Naive B cell (primary cell): ENCODE measurements at places on chromosomes 1 and 21. TPM values are rescaled to one million over a fixed set of nuclear protein-coding genes. Genes with fewer than 3 reads are reported as not detected.

Gene SLC37A1
- polyA plus RNA-seq, result 4.9 TPM

Gene WRAP73
- 23.4 TPM for polyA plus RNA-seq

DNA sequence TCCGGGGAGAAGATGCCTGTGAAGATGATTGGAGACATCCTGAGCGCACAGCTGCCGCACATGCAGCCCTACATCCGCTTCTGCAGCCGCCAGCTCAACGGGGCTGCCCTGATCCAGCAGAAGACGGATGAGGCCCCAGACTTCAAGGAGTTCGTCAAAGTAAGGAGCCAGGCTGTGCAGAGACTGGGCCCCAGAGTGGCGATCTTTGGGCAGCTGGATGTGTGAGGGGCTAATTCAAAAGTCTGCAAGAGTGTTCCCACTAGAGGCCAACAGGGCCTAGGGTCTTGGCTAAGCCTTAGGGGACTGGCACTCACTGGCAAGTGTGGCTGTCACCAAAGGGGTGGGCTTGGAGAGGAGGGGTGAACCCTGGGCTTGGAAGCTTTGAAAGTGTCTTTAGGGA is 50.4 kb downstream of the ATP5PO start:
- no peak overlapping the region for H3K4me3 ChIP-seq
- no peak for DNase-seq
- no peaks in the 10 kb centered on the region for H3K36me3 ChIP-seq
- H3K27ac ChIP-seq, result no peak overlapping the region
- H3K27me3 ChIP-seq, result no peaks in the 10 kb centered on the region

Gene S100A14
- polyA plus RNA-seq, result not detected

Gene HSD3B1
- polyA plus RNA-seq, result not detected

DNA sequence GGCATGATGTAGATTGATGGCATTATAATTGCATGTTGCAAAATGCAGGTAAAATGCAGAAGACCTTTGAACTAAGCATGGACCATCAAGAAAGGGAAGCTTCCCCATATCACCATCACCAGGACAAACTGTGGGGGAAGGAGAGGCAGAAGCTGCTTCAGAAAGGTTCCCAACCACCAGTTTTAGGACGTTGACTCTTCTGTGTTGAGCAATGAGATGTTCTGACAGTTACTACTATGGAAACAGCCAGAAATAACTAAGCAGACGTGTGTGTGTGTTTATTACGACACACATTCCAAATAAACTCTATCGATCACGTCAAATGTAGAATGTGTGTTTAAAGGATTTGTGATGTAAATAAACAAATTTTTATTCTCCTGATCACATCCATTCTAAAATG is 110.2 kb upstream of the PLD5 start:
- H3K27me3 ChIP-seq, result peaks cover 19% of the 10 kb centered on the region
- DNase-seq, result no peak
- H3K4me3 ChIP-seq, result no peak overlapping the region
- H3K36me3 ChIP-seq, result no peaks in the 10 kb centered on the region
- H3K4me1 ChIP-seq, result no peaks in the 10 kb centered on the region

Gene HRNR
- not detected for polyA plus RNA-seq

DNA sequence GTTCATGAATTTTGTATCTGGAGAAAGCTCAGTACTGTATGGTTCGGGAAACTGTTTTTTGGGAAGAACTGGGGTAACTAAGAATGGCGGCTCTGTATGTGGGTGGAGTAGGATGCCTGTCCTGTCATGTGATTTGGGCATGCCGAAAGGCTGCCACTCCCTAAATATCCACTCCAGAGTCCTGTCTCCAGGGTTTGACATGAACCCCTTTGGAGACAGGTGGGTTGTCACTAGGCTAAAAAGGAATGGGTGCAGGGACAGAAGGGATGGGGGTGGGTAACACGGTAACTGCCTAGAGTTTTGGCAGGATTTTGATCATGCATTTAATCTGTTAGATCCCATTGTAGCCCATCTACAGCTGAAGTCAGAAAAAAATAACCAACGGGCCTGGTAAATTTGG is 150.1 kb downstream of the KCNJ6 start:
- H3K27me3 ChIP-seq, result no peaks in the 10 kb centered on the region
- no peaks in the 10 kb centered on the region for H3K36me3 ChIP-seq
- no peak overlapping the region for H3K4me3 ChIP-seq
- H3K4me1 ChIP-seq, result no peaks in the 10 kb centered on the region

DNA sequence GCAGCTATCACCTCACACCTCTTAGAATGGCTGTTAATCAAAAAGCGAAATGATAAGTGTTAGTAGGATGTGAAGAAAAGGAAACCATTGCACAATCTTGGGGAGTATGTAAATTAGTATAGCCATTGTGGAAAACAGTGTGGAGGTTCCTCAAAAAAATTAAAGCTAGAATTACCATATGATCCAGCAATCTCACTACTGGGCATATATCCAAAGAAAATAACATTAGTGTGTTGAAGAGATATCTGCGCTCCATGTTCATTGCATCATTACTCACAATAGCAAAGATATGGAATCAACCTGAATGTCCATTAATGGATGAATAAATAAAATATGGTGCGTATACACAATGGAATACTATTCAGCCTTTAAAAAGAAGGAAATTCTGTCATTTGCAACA is 68.9 kb downstream of the SNRPE start:
- H3K4me3 ChIP-seq, result no peak overlapping the region
- H3K4me1 ChIP-seq, result no peaks in the 10 kb centered on the region
- DNase-seq, result no peak
- H3K27me3 ChIP-seq, result peaks cover 4% of the 10 kb centered on the region
- H3K27ac ChIP-seq, result no peak overlapping the region
- no peaks in the 10 kb centered on the region for H3K36me3 ChIP-seq

GRCh38 chr21:37365517-37366481 is 774 bp upstream of the DYRK1A start:
- H3K36me3 ChIP-seq, result no peaks in the 10 kb centered on the region
- H3K27ac ChIP-seq, result peak overlapping the region; percentile 100
- peaks cover 47% of the 10 kb centered on the region for H3K4me1 ChIP-seq
- H3K27me3 ChIP-seq, result no peaks in the 10 kb centered on the region
- DNase-seq, result peak; percentile 67

DNA sequence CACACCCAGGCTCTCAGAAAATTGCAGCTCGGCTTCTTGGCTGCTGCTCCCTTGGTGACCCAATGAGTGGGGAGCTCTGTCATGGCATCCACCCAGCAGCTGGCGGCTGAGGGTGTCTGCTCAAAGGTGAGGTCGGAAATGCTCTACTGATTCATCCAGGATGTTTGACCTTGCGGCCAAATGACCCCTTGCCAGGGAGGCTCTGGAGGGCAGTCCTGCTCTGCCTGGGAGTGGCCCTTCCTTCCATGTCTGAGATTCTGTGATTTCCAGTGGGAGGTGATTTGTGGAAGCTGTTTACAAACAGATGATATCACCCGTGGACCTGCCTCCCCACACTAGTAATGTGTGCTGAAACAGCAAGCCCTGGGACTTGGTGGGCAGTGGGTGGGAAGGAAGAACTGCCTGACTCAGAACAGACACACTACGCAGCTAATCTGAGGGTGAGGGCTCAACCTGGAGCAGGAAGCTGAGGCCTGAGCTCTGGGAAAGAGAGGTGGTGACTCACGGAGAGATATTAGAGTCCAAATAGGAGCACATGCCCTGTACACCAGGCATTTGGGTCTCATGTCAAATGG is 3.0 kb downstream of the CRCT1 start:
- H3K4me3 ChIP-seq, result no peak overlapping the region
- H3K36me3 ChIP-seq, result no peaks in the 10 kb centered on the region
- H3K27ac ChIP-seq, result no peak overlapping the region
- no peak for DNase-seq

- peak overlapping the region; percentile 62 for H3K27ac ChIP-seq
- H3K36me3 ChIP-seq, result peaks cover 14% of the 10 kb centered on the region
- peaks cover 6% of the 10 kb centered on the region for H3K4me1 ChIP-seq
- no peak overlapping the region for H3K4me3 ChIP-seq
Observed at GRCh38 chr1:2644591-2645101, 11.8 kb upstream of the MMEL1 start.

Gene MEX3A
- polyA plus RNA-seq, result not detected

- no peaks in the 10 kb centered on the region for H3K27me3 ChIP-seq
- peaks cover 19% of the 10 kb centered on the region for H3K4me1 ChIP-seq
- no peak overlapping the region for H3K4me3 ChIP-seq
- peaks cover 37% of the 10 kb centered on the region for H3K36me3 ChIP-seq
Observed at GRCh38 chr1:107594536-107594935, 370.4 kb downstream of the VAV3 start.

DNA sequence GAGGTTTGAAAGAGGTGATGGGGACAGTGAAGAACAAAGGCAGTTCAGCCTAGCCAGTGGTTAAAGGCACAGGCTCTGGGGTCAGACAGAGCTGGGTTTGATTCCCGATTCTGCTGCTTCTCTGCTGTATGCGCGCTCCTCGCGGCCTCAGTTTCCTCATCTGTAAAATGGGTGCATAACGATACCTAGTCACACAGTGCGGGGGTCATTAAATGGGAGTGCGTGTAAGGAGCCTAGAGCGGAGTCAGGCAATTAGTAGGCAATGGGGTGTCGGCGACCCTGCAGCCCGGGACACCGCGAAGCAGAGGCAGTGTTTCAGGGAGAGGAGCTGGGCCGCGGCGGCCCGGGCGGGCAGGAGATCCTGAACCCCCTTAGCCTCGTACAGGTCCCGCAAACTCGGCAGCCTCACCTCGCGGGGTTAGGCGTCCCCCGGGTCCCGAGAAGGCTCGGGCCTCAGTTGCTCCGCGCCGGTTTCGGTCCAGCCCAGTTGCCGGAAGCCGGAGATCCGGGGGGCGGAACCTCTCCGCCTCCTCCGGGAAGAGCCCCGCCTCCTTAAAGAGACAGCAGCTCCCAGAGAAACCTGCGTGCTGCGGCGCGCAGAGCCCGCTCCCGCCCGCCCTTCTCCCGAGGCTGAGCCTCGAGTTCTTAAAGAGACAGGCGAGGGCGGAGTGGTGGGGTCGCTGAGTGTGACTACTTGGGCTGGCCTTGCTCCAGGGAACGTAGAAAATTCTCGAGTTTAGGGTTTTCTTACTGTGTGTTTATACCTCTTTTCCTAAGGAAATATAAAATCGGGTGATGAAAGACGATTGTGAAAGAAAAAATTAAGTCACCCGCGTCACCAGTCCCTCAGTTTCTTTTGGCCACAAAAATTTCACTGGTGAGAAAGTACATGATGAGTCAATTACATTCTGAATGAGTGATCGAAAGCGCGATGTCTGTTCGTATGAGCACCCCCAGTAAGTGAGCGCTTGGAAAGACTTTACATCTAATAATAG is at the start of gene YIPF1:
YIPF1 (minus strand) TSS at position 494 of the 995 bp plus-strand sequence. CDS start 860 bp downstream, outside the sequence.
- peaks cover 4% of the 10 kb centered on the region for H3K36me3 ChIP-seq
- DNase-seq, result peak; percentile 77
- H3K27me3 ChIP-seq, result no peaks in the 10 kb centered on the region
- H3K4me3 ChIP-seq, result peak within 1 kb of the TSS; percentile 95
- peak within 1 kb of the TSS; percentile 84 for H3K27ac ChIP-seq
- H3K4me1 ChIP-seq, result peaks cover 46% of the 10 kb centered on the region

DNA sequence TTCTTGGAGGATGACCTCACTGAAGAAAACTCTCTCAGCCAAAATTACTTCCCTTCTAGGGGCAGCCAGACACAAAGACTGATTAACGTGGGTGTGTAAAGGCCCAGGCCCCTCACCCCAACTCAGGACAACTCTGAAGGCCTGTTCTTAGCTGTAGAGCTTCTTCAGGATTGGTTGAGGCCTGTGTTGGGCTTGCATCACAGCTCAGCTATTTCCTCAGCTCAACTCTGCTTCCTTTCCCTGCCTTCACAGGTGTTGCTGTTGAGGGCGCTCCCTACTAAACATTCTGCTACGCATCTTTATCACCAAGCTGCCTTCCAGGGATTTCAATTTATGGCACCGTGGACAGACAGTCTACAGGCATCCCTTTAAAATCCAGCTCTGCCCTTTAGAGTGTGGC is 36.8 kb downstream of the MAB21L3 start:
- no peak overlapping the region for H3K27ac ChIP-seq
- peaks cover 8% of the 10 kb centered on the region for H3K27me3 ChIP-seq
- peaks cover 4% of the 10 kb centered on the region for H3K4me1 ChIP-seq

- no peak overlapping the region for H3K4me3 ChIP-seq
- H3K27me3 ChIP-seq, result peaks cover 4% of the 10 kb centered on the region
- H3K27ac ChIP-seq, result no peak overlapping the region
- DNase-seq, result no peak
Observed at GRCh38 chr21:17370916-17371315, 141.9 kb upstream of the CXADR start.

- H3K27me3 ChIP-seq, result peaks cover 8% of the 10 kb centered on the region
- DNase-seq, result no peak
- H3K4me1 ChIP-seq, result peaks cover 10% of the 10 kb centered on the region
- no peak overlapping the region for H3K27ac ChIP-seq
- no peak overlapping the region for H3K4me3 ChIP-seq
Observed at GRCh38 chr1:53336146-53336545, 8.3 kb upstream of the LRP8 start.

Gene DTL
- not detected for polyA plus RNA-seq
